Cerebellar cortex (tissue), 1 donor: ENCODE measurements at places on chromosomes 16 and 17.

GRCh38 chr17:1560101-1560857, 2.3 kb downstream of the PITPNA start:
- no peak for DNase-seq

DNA sequence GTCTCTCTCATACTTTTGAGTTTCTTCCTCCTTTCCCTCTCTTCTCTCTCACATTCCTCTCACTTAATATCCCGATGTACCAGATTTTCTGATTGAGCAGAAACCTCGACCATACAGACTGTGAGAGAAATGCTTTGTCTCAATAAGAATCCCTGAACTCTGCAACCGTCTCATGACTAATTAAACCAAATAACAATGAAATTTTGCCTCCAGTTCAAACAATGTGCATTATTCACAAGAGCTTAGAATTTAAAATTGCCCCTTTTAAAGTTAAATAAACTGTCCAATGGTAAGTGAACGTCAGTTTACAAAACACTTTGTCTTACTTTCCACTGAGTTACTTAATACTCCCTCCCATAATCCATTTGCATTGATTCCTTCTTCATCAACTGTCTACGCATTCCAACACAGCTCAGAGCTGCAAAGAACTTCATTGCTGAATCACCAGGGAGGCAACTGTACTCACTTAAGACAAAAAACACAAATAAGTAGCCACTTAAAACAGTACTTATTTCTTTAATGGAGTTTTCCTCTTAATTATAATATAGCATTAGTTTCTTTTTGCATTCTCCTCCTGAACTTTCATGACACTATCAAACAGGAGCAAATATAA, 4.9 kb downstream of the CDH11 start:
- DNase-seq: no peak

- DNase-seq: no peak
Observed at GRCh38 chr16:72896485-72897118, 151.3 kb downstream of the ZFHX3 start.

DNA sequence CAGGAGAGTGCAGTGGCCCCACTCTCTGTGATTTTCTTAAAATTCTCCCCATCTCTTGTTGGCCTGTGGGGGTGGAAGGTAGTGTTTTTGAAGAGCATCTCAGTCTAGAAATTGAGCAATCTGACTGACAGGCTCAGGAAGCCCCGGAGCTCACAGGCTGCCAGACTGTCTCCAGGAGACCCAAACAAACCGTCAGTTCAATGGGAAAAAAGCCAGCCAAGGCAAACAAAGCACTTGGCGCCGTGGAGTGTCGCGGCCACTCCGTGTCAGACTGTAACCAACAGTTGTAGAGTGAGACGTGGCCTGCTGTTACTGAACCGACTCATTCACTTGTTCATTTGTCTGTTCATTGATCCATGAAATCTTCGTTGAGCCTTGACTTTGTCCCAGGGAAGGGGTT, 33.7 kb downstream of the RGS9 start:
- DNase-seq: peak; percentile 31
